ENCODE measurements at places on chromosomes 2 and 18.
A peak's percentile ranks its signal among the peaks of the same experiment; 100 is the strongest.

DNA sequence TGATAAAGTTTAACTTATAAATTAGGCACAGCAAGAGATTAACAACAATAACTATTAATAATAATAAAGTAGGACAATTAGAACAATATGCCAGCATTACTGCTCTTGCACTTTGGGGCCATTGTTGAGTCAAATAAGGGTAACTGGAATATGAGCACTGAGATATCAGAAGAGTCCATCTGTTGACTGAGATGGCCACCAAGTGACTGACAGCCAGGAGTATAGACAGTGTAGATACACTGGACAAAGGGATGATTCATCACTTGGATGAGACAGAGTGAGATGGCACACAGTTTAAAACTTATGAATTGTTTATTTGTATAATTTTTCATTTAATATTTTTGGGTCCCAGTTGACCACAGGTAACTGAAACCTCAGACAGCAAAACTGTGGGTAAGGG, 20.0 kb downstream of the NAB1 start:
- no peak for DNase-seq

DNA sequence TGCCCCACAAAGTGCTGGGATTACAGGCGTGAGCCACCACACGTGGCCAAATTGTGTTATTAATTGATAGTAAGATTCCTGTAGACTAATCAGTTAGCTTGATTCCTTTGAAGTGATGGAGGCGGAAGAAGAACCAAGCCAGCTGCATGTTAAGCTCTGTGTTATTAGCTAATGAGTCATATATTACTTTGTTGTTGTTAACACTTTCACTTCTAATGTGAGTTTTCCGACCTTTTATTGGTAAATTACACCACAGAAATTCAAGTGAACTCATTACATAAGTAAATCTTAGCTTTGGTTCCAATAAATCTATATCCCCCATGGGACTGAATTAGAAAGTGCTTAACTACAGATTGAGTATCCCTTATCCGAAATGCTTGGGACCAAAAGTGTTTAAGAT, 20.3 kb downstream of the CHMP1B start:
- DNase-seq = no peak

- no peak for DNase-seq
Measured at GRCh38 chr2:237126519-237127174, 41.0 kb downstream of the COPS8 start.

DNA sequence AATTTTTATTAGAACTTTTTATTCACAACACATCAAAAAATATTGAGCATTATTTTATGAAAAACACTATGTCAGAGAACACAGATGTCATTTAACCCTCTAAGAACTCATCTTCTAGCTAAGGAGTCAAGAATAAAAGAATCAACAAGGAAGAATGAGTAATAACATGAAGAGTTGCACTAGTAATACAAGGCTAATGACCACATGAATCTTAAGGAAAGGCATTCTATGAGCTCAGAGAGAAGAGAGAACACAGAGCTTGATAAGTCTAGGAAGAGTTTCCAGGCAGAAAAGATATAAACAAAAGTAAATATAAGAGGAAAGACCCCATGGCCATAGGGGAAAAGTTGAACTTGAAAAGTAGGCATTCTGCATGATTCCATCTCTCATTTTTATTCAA, 166.5 kb downstream of the MAIP1 start:
- DNase-seq = no peak

DNA sequence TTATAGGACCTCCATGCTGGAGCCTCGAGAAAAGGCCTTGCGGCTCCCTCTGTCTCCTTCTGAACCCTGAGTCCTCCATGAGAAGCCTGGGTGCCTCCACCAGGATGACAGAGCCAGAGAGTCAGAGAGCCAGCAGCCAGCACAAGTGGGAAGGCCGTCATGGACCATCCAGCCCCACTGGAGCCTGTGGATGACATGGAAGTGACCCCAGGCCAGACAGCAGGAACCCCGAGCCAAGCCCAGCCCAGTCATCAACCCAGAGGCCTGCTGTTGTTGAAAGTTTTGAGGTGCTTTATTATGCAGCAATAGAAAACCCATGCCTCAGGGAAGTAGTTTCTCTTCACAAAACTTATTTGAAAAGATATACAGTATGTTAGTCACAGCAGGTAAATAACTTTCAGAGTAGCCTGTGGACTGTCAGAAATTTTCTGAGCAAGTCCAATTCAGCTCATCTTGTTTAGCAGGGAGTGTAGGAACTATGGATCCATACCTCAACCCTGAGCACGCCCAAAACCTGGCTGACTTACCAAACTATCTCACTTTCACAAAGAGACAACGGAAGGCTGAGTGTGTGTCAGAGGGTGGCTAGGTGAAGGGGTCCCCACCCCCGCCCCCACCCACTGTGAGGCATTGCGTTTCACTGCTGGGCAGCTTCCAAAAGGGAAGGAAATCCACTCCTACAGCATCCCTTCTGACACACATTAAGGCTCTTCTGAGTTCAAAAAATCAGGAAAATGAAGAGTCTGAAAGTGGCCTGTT, 79.9 kb upstream of the NDUFV2 start:
- no peak for DNase-seq

DNA sequence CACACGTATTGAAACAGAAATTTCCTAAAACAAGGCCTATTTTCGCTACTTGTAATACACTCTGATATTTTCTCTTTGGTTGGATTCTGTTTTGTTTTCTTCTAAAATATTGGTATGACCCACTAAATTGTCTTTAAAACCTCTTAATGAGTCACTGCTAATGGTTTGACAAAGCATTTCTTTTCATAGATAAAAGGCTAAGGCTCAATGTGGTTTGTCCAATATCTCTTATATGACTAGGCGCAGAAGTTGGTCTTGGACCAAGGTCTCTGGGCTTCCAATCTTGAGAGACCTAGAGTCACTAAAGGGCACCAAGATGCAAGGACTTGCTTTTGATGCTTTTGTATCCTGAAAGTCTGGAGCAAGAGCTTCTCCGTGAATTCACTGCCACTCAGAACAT, 498.2 kb upstream of the TCF4 start:
- no peak for DNase-seq

- DNase-seq = no peak
Measured at GRCh38 chr2:109456776-109457175, 157.0 kb downstream of the SEPTIN10 start.

DNA sequence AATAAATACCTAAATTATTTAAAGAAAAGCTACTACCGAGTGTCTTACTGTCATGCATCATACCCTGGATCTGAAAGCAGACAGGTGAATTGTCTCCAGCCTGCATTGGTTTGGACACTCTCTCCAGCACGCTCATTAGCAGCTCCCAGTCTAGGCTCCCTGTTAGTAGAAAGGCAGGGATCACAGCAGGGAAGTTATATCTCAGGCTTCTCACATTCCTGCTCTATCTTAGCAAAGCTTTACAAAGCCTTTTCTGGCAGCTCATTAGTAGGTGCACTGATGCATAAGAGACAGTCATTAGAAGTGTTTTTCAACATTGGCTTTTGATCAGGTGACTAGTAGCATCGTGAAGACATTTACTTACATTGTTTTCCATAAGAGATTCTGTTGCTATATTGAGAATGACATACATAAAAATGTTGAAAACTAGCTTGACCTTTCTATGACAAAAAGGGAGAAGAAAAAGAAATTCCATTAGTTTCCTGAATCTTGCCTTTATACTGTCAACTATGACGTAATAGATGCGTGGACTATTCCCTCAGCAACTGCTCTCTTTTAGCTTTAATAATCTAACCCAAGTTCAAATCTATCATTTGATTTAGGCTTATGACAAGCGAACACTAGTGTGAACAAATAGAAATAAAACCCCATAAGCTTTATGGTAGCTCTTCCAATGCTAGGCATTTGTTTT, 408.7 kb upstream of the KCNH7 start:
- peak; percentile 50 for DNase-seq

DNA sequence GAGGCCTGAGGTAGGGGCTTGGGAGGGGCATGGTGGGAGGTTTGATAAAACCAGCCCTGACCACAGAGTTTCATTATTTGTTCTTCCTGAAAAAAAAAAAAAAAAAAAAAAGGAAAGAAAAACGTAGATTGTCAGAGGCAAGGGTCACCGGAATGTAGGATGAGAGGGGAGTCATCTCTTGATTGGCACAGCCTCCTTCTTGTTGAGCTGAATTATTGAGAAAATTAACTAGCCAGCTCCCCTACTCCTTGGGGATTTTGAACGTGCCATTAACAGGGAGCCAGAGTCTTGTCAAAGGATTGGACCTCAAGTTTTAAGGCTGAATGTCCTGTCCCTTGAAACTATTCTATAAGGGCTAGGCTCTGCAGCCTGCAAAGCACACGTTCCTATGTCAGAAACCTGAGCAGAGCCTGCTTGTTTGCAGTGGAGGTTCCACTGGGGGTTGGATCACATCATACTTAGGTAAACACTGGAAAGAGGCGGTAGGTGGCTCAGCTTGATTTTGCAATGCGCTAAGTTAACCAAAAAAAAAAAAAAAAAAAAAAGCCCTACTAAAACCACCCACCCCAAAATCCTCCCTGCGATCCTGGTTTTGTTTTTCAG, 2.3 kb downstream of the INHBB start:
- peak; percentile 59 for DNase-seq

DNA sequence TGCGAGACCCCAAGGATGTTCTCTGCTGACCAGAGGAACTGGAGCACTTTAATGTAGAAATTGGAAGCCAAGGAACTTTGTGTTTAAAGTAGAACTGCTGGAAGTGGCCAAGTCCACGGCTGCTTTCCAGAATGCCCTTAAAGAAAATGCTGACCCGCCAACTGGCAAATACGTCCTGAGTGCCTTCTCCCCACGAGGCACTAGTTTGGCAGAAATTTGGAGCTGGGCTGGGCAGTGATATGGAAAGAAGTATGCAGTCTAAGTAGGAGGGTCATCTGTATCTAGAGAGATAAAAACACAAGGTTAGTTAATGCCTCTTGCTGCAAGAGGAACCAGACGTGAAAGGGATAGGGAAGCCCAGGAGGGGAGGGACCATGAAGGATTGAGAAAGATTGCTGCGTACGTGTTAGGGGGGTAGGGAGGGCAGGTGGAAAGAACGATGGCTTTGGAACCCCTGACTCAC, 59.3 kb upstream of the RFX8 start:
- no peak for DNase-seq

- no peak for DNase-seq
Measured at GRCh38 chr2:177467646-177468045, 75.1 kb downstream of the AGPS start.

- peak; percentile 39 for DNase-seq
Measured at GRCh38 chr2:101112772-101113157, 38.4 kb downstream of the TBC1D8 start.

DNA sequence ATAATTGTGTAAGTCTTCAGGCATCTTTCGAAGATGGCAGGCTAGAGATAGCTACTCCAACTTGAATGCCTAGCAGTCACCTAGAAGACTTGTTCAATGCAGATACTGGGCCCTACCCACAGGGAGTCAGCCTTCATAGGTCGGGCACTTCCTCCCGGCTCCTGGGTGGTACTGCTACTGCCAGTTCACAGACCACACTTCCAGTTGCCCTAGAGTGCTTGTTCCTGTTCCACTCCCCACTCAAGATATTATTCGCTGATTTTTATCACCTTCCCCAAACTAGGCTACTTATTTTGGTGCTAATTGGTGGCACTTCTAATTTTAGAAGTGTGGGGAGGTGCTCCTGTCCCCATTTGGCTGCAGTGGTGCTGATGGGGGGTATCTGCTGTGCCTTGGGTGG, 34.2 kb downstream of the INPP4A start:
- no peak for DNase-seq

DNA sequence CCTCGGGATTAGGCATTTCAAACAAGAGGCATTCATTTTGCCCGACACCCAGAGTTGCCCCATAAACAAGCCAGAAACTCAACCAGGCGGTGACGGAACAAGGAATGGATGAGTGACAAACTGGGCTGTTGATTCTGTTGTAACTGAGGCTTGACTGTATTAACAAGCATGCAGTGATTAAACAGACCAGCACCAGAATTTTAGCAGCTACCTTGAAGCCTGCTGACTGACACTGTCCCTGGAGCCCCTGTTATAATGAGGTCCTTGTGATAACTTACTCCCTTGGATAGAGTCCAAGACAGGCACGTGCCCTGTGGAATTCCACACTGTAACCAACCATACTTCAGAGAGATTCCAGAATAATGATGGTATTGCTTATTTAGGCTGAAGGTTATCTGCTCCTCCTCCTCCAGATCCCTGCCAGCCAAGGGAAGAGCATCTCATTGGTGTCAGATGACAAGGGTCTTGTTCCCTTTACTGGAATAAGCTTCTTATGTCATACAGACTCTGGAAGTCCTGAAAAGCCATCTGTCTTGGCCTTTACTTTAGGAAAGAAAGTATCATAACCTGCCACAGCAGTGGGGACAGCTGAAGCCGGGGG, 97.1 kb upstream of the RMDN2 start:
- DNase-seq = peak; percentile 25

GRCh38 chr2:154693741-154694340, 4.7 kb upstream of the KCNJ3 start:
- no peak for DNase-seq

DNA sequence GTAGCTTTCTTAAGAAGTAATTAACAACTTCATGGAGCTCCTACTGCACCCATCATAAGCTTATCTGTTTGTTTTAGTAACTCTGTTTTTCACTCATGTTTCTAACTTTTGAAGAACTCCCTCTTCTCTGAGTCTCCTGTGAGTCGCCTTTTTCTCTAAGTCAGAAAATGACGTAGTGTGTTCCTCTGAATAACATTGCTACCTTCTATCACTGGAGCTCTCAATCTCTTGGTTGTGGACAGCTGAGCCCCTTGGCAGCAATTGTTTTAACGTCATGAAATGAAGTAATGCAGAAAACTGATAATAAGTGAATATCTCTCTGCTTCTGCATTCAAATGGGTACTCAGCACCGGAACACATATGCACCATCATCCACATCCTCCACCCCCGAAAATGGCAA, 433.3 kb upstream of the SALL3 start:
- no peak for DNase-seq

DNA sequence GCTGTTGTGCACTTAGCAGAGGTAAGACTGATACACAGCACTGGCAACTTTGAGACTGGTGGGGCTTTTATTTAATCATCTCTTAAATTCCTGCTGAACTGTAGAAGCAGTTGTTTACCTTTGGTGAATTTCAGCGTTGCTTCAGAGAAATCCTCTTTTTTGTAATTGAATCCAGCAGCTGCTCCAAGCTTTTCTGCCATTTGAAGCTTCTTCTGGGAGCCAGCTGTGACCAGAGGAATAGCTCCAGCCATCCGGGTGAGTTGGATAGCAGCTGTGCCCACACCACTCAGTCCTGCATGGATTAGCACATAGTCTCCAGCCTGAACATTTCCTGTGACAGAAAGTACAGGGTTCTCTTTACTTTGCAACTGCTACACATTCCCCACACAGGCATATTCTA, 3.9 kb downstream of the TP53I3 start:
- peak; percentile 61 for DNase-seq

- DNase-seq = no peak
Measured at GRCh38 chr2:81206216-81206615, 901.7 kb upstream of the LRRTM1 start.

GRCh38 chr2:36858551-36859365, 107.6 kb downstream of the STRN start:
- no peak for DNase-seq

- DNase-seq = peak; percentile 98
Measured at GRCh38 chr18:32470714-32471633, at the start of gene GAREM1. Gene GAREM1, minus strand, starts transcription at chr18:32470882. Its CDS starts 454 bp downstream, at chr18:32470428.

GRCh38 chr2:45909677-45910191, 258.3 kb downstream of the PRKCE start:
- DNase-seq = no peak

Measured in NCI-H510A treated with DMSO at 0.1 percent for 48 hours (cell line).